Activated T-helper 1 cell treated with anti-CD3 and anti-CD28 coated beads, Interleukin-2, amount 50 U/mL, for 16 hours (primary cell): ENCODE measurements at places on chromosomes 6 and 20.

- DNase-seq, result no peak
Observed at GRCh38 chr6:30800871-30801270, 56.5 kb upstream of the IER3 start.

DNA sequence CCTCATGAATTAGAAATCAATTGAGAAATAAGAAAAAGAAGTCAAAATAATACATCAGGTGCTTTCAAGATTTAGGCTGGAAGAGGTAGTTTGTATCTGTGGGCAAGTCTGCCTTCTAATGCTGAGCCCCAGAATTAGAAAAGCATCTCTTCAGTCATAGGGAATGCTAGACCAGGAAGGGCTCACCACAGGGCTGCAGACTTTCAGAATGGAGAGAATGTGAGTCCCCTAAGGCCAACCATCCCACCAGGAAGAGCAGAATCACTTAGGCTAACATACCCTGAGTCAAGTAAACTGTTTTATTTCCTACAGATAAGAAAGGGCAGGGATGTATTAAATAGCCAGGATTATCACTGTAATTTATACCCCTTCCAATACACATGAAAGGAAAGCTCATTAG, 510.2 kb downstream of the RNF144B start:
- no peak for DNase-seq

- no peak for DNase-seq
Observed at GRCh38 chr20:24627926-24628325, 158.5 kb downstream of the SYNDIG1 start.

DNA sequence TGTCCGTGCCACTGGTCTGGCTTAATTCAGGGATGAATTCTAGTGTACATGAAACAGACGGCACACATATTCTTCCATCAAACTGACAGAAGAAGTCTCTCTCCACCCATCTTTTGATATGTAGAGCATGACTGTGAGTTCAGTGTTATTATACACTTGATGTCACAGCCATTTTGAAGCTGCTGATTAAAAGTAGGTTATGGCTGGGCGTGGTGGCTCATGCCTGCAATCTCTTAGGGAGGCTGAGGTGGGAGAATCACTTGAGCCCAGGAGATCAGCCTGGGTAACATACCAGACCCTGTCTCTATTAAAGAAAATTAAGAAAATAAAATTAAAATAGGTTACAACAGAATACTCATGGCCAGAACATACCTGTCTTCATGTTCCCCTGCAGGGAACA, 20.7 kb downstream of the C6orf15 start:
- no peak for DNase-seq

DNA sequence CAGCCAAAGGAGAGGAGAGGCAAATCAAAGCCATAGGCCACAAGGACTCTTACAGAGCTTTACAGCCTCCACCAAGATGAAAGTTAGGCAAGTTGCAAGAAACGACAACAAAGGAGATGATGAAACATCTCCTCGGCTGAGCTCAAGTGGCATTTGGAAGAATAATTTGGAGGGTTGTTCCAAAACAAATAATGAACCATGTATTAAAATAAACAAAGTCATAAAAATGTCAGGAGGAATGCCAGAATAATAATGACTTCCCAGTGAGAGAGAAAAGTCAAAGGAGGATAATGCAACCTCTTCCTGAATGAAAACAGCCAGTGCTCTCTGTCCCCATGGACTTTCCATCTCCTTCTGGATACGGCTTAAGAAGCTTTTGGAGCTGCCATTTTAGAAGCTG, 371.4 kb upstream of the ID4 start:
- DNase-seq, result no peak

- no peak for DNase-seq
Observed at GRCh38 chr20:5928836-5929715, 21.3 kb downstream of the TRMT6 start.

DNA sequence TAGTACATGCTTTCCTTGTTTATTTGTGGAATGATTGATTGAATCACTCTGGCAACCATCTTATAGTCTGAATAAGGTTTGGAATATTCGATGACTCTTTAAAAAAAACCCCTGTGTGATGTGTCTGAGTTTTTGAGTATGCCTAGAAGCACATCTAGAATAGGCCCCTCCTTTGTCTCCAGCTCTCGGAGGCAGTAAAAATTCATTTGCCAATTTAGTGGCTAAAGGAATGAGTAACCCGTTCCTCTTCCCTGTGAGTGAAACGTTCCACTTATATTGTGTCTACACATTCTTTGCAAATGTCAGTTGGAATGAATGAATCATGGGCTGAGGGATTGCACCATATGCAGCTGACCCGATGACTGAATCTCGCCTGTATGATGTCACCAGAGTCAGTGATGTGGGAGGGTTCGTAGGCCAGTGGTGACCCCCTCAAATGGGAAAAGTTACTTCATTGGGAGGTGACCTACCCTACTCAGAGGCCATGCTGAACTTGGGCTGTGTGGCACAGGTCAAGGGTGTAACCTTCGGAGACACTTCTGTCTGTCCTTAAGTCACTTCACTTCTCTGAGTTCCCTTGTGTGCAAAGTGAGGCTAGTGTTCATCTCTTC, 21.6 kb downstream of the MOCS3 start:
- no peak for DNase-seq

DNA sequence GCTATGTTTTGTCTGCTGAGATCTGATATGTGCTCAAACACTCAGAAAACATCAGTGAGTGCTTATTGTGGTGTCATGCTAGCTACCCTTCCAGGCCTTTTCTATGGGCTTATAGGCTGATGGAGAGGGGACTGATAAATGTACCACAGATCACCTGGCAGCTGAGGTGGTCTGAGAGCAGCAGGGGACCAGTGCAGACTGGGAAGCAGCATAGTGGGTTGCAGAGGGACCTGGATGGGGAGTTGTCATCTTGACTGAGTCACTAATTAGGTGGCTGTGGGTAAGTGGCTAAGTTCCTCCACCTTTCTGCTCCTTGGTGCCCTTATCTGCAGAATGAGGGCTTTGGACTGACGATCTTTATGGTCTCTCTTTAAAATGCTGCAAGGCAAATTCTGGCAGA, 2.8 kb downstream of the TMEM200A start:
- DNase-seq, result no peak

GRCh38 chr20:48807586-48808381, 20.0 kb downstream of the PREX1 start:
- no peak for DNase-seq

DNA sequence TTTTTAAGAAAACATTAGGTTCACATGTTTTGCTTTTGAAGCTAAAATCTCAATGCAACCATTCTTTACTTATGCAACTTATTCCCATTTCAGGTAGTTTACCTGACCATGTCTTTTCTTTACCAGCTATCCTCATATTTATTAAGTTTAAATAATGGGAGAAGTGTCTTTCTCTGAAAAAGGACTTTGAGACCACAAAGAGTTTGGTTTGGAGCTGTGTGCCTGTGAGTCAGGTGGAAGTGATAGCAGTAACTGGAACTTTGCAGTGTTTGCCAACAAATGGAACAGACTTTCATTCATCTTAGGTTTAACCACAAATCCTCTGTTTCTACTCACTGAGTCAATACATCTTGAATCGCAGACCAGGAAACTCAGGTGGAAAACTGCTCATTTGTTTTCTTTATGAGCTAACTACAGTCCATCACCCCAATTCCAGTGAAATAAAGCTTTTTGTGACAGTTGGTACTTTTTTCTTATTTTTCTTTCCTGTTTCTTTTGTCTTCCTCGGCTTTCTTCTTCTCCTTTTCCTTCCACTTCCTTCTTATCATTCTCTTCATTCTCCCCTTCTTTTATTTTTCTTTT, 148.3 kb upstream of the RIN2 start:
- no peak for DNase-seq

- no peak for DNase-seq
Observed at GRCh38 chr20:18666803-18667415, 79.1 kb downstream of the DTD1 start.

DNA sequence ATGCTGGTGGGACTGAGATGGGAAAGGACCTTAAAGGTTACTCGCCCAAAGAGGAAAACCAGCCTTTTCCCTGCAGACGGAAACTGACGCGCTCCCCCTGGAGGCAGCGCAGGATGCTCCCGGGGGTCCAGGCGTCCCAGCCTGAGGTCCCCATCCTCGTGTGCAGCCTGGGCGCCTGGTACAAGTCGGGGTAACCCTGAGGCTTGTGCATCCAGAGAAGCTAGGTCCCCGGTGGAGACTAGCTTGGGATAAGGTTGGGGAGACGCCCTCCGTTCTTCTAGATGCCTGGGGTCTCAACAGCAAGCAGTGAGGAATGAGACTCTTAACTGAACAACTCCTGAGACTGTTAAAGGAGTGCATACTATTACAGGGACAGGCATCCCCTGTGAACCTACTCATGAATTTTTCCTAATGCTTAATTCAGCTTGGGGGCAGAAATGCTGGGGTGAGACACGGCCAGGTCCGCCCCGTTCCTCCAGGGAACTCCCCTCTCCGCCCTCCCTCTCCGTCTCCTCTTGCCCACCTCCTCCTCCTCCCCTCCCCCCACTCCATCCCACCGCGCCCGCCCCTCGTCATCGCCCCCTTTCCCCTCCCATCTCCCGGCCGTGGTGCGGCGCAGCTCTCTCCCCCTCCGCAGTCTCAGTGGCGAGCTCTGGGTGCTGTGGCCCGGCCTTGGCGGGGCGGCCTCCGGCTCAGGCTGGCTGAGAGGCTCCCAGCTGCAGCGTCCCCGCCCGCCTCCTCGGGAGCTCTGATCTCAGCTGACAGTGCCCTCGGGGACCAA, at the start of gene PRSS35:
PRSS35 (plus strand) TSS at position 634 of the 781 bp plus-strand sequence. CDS start 10,908 bp downstream, outside the sequence.
- no peak for DNase-seq

DNA sequence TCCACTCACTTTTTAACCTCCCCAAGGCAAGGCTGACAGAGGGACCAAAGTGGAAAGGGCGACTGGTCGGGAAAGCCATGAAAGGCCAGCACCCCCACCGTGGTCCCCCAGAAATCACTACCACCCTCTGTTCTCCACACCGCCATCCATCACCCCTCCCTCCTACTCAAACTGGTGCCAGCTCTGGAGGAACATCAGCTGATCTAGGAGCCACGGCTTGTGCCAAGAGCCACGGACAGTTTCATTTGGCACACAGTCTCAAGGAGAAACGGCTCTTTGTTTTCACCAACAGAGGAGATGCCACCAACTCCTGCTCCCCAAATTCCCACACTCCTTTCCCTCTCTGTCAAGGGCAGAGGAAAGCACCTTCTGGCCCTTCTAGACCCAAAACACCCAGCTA, 26.0 kb downstream of the TBC1D7 start:
- DNase-seq, result no peak

DNA sequence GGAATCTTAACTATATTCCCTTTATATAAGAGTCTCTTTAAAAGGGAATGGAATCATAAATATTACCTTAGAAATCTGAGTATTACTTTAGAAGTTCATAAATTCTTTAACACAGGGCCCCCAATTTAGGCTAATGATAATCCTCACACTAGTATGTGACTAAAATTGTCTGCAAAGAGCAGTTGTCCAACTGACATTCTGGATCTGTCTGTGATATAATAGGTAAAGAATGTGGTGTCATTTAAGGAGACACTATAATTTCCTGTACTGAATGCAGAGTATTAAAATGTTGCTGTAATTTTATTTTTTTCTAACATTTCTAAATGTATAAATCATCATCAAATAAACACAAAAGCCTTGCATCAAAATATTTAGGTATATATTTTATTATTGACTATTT, 128.5 kb upstream of the DST start:
- DNase-seq, result no peak

- DNase-seq, result no peak
Observed at GRCh38 chr20:3158968-3159431, 665 bp downstream of the FASTKD5 start.

- no peak for DNase-seq
Observed at GRCh38 chr20:52311209-52311794, 119.7 kb upstream of the ZFP64 start.

- DNase-seq, result no peak
Observed at GRCh38 chr6:161922631-161923119, 648.8 kb upstream of the AGPAT4 start.

DNA sequence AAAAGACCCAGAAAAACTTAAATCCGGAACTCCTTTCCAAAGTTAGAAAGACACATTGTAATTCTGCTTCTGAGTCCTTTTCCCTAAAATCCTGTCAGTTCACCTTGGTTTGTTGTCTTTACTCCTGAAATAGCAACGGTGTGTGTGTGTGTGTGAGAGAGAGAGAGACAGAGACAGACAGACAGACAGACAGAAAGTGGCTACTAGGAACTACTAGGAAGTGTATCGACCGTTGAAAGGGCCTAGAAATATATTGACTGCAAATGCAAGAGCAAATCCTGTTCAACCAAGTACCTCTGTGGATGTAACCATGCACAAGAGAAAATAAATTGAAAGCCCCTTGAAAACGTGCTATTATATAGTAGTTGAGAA, 100.0 kb upstream of the MLIP start:
- no peak for DNase-seq

DNA sequence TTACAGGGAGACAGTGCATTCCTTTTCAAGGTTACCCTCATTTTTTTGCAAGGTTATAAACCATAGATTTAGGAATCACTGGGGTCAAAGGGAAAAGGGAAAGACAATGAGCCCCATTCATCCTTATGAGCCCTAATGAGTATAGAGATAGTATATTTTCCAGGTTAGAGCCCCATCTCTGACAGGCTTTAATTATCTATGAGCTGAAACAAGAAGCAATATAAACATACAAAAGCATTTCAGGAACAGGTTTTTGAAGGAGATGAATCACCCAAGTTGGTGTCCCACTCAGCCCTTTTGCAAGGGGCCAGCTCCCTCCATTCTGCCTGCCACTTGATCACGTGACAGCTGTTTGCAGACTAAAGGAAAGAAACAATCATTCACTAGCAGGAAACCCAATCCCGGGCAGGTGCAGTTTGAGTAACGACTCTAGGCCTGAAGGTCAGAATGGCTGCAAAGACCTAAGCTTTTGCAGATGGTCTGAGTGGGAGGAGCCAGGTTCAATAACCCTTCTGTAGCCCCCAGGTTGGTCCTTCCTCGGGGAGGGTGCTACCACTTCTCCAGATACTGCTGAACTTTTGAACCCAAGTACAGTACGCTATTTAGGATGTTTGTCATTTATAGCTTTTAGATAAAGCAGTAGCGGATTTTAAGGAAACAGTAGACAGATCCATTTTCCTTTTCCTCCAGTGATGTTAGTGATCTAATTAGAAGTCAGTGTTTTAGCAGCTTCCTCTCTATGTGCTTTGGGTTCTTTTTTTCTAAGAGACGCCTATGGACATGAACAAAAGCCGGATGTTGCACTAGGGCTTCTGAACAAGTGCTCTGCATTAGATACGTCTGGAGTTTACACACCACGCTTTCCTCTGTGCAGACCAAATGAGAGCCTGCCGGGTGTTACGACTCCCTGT, 253.2 kb downstream of the SOX4 start:
- DNase-seq, result no peak
